ENCODE measurements at places on chromosomes 5 and 9.

GRCh38 chr9:28539434-28540070 lies 966.3 kb upstream of the C9orf72 start:
- DNase-seq = no peak

DNA sequence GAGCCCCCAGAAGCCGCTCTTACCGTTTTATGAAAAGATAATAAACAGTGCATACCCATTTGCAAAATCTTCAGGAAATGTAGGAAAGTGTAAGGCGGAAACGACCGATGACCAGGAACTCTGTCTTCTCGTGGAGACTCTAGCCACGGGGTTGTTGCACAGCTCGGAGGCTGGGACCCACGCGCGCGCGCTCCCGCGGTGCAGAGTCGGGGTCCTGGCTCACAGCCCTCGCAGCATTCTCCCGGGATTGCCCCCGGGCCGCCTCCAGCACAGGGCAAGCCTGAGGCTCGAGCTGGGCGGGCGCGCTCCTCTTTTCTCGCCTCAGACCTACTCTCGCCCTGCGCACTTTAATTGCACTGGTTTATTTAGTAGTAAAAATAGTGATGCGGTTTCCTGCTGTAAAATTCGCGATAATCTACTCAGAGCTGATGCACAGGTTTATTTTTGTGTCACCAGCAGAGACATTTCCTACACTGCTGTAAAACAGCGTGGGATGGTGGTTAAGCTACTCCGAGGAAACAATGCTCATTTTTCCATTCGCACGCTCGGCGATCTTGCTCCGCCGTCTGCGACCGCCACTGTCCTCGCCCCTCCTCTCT lies 15.5 kb downstream of the TRIM7 start:
- peak; percentile 46 for DNase-seq

DNA sequence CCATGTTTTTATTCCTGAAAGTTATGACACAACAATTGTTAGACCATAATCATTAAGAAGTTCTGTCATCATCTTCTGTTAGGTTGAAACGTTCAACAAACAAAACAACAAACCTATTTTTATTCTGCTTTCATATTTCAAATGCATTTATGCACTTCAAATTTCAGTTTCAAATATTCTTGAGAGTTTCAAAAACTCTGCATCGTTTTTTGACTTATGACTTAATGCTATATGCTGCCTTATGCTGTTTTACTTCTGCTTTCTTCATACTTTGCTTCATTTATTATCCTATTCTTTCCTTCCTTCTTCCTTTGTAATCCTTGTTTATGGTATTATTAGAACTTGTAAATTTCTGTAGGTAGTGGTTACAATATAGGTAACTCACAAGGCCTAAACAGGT lies 95.0 kb downstream of the PCSK1 start:
- no peak for DNase-seq

- no peak for DNase-seq
These were observed 88.1 kb downstream of the ANXA1 start for GRCh38 chr9:73239570-73240265.
